ENCODE measurements at places on chromosomes 2 and 18. TPM values are rescaled to one million over a fixed set of nuclear protein-coding genes. Genes with fewer than 3 reads are reported as not detected.

DNA sequence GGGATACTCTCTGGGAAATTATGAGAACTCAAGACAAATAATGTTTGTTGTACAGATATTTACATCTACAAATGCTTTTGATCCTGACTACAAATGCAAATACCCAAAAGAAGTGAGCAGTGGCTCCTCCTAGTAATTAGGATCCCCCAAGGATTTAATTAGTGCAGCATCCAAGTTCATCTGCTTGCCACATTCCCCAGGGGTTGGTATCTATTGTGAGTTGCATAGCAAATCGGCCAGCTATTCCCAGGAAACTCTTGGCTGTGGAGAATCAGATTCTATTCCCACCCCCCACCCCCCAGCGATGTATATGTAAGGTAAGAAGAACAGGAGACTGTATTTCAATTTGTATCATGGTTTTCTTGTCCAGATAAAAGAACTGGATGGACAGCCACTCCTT is 725.1 kb upstream of the CDH7 start:
- no peak for DNase-seq

DNA sequence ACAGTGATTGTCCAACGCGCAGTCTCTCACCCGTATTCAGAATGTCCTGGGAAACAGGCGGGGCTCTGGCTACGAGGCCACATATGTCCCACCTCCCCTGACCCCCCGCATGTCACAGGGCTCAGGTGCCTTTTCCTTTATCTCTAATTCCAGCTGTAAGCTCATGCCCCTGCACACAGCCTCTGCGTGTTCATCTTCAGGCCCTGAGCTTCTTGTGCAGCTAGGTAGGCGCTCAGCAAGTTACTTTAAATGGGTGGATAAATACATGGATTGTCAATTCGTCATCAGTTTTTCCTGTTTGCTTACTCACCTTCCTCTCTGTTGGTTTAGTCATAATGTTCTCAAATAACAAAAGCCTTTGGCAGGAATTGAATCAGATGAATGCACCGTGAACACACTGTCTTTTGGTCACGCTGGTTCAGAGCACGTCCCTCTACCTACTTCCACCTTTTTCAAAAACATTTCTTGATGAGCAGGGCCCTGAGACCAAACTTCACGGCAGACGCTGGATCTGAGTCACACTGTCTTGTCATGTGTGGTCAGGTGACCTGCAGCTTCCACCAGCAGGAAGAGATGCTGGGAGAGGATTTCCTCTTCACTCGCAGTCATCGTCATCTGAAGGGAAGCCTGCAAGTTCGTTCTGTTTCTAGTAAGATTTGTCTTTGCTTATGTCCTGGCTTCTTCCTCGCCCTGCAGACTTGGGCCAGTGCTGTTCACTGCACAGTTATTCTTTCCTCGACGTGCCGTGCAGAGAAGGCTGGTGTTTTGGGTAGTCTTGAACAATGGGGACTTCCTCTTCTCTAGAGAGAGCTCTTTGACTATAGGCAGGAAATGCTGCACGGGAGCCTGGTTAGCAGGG is 138.1 kb downstream of the PTGR3 start:
- peak; percentile 63 for DNase-seq

- DNase-seq = no peak
Measured at GRCh38 chr2:135203944-135204343, 151.9 kb downstream of the RAB3GAP1 start.

DNA sequence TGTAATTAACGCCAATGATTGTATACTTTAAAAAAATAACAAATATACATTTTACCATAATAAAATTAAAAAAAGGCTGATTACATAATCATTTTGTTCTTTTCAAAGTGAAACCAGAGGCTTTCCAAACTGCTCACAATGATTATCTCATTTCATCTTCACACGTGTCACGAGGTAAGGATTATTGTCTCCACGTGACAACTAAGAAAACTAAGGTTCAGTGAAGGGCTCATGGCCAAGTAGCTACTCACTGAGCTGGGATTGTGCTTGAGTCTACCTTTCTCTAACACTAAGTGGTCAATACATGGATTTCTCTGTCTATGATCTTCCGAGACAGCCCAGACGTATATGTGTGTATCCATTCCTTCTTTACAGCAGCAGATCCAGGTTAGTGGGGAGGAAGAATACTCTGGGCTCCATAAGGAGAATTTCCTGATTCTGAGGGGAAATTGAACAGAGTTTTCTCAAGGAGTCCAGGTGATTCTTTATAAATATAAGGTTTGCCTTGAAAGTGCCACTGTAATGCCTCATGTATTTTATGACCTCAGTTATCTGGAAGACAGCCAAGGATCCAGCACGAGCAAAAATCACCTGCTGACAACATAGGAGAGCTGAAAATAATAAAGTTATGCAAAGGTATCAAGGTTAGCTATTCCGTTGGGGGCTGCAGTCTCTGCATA is 25.6 kb upstream of the ACSL3 start:
- no peak for DNase-seq

DNA sequence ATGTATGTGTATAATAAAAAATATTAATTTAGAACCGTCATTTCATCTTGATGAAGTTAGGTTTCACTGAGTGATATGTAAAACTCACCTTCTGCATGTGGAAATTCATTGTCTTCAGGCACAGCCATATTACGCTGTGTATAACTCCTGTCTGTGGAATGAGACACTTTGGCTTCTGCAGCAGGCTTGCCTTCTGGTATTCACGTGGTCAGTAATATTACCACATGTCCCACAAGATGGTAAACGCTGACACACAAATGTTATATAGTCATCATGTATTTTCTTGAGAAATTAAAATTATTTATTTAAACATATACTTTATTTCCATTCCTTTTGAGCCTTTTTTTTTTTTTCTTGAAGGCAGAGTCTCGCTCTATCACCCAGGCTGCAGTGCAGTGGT is 25.1 kb upstream of the AAK1 start:
- no peak for DNase-seq

DNA sequence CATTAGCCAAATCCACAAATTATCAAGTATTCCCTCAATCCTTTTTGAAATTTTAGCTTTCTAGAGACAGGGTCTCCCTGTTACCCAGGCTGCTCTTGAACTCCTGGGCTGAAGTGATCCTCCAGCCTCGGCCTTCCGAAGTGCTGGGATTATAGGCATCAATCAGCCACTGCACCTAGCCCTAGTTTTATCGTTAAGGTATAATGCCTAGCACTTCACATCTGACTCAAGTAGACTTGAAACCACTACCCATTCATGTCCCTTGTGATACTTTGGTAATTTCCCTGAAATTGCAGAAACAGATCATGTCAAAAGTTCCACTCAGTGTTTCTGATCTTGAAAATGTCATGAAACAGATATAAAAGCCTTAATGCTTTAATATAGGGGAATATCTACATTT is 26.3 kb downstream of the MEX3C start:
- DNase-seq = no peak

GRCh38 chr2:65367524-65367923 is 64.9 kb downstream of the SPRED2 start:
- no peak for DNase-seq

GRCh38 chr2:85886141-85886540 is 2.6 kb downstream of the ST3GAL5 start:
- no peak for DNase-seq

GRCh38 chr2:149160195-149160594 is 121.7 kb downstream of the LYPD6B start:
- no peak for DNase-seq

DNA sequence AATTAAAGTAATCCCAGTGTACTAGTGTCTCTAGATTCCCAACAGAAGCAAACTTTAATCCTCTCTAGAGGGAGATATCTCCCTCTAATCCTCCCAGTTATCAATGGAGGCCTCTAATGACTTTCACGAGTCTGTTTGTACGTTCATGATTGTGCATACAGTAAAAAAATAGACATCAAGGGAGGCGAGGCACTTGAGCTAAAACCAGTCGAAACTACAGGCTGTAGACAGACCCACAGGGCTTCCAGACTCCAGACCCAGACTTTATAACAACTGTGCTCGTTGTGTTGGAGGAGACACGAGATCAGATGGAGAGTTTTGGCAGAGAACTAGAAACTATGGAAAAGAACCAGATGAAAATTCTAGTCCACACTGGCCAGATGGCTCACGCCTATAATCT is 7.0 kb downstream of the DGKD start:
- DNase-seq = no peak

- no peak for DNase-seq
Measured at GRCh38 chr2:159225025-159226016, 61.2 kb downstream of the WDSUB1 start.

DNA sequence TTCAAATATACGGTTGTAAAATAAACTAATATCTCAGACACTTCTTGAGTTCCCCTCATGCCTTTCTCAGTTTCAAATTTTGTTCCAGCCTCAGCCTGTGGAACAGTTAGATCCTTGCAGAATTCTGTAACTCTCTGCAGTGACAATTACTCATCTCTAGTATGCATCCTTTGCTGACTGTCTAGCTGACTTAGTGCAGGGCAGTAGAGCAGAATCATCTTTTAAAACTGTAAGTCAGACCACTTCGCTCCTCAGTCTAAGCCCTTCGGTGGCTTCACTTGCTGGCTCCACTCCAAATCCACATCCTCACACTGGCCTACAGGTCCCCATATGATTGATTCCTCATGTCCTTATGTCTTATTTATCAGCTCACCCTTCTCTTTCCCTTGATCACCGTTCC is 164.1 kb upstream of the ZSWIM2 start:
- DNase-seq = no peak

- no peak for DNase-seq
Measured at GRCh38 chr2:241649404-241649803, 11.9 kb downstream of the ATG4B start.

- no peak for DNase-seq
Measured at GRCh38 chr2:113692698-113693428, 63.6 kb downstream of the SLC35F5 start.

GRCh38 chr2:223566396-223566795 is 35.8 kb downstream of the SCG2 start:
- DNase-seq = no peak

DAPL1 gene
- not detected for total RNA-seq

NTSR2 gene
- total RNA-seq = not detected

DSG1 gene
- total RNA-seq = not detected

PSMD14 gene
- 118 TPM for total RNA-seq

RIT2 gene
- total RNA-seq = not detected

SLC9A4 gene
- 0.07 TPM for total RNA-seq

ANKRD23 gene
- 1.4 TPM for total RNA-seq
